ENCODE measurements at places on chromosomes 1 and 21.

GRCh38 chr1:203702130-203702577, 62.8 kb upstream of the LAX1 start:
- DNase-seq = no peak

DNA sequence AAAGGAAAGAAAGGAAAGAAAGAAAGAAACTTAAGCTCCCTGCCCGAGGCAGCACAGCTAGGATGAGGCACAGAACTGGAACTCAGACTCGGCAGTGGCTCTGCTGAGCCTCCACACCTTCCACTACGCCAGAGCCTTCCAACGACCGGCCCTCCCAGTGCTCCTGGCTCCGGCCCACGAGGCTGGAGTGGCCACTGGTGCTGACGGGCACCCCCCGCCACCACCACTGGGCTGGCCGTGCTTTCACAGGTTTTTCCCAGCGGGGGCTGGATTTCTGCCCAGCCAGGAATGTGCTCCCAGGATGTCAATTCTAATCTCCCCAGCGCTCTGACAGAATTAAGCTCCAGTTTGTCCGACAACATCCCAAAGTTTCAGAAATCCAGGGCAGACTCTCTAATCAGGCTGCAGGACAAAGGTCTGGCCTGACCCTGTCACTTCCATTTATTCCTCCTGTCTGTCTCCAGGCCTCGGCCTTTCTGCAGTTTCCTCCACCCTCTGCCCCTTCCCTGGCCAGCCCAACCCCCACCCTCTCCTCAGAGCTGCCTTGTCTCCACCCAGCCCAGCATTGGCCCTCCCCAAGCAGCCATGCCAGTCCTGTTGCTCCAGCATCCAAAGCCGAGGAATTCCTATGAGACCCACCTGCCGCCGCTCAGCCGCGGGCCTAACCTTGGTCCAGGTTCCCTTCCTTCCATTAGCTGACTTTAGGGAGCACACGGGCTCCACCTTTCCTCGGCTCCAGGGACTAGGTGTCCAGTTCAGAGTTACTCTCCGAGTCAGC, 81.9 kb downstream of the CASZ1 start:
- no peak for DNase-seq

GRCh38 chr1:111981871-111982270, 7.6 kb downstream of the KCND3 start:
- DNase-seq = no peak

GRCh38 chr1:206935491-206936067, 10.7 kb downstream of the PIGR start:
- no peak for DNase-seq

DNA sequence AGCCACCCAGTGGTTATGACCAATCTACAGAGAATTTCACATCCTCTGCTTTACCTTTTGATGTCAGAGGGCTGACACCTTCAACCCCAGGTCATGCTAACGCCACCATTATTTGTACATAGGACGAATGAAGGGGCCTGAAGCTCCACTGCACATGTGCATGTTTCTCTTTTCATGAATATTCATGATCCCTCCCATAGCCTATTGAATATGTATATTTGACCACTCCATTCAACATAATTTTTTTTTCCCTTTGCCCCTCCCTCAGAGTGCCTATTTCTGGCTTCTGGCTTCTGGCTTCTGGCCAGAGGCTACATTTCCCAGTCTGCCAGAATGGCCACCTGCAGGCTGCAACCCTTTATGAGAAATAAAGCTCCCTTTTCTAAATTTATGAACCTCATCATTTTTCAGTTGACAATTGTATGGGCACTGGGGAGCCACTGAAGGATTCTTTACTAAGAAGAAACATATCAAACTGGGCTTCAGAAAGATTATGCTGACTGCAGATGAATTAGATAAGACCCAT, 406.7 kb downstream of the SIPA1L2 start:
- DNase-seq = no peak

- no peak for DNase-seq
Measured at GRCh38 chr1:160713161-160713560, 1.5 kb upstream of the CD48 start.

- no peak for DNase-seq
Measured at GRCh38 chr21:30943243-30943642, 61.9 kb upstream of the KRTAP11-1 start.

DNA sequence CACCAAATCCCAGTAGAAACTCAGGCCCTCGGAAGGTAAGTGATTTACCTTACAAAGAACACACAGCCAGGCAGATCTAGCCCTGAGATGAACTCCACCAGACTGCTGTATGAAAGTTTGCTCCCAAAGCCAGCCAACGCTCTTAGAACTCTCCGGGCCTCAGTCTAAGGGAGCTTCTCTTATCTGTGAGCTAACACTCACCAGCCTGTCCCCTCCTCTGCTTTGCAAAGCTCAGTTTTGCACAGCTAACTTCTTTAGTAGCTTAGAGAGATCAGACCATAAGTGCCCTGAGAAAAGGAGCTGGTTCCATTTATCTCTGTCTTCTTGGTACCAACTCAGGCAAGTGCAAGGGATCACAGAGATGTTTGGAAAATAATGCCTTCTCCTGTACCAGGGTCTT, 195.8 kb upstream of the JUN start:
- no peak for DNase-seq

- no peak for DNase-seq
Measured at GRCh38 chr1:20376880-20377494, 86.3 kb downstream of the VWA5B1 start.

DNA sequence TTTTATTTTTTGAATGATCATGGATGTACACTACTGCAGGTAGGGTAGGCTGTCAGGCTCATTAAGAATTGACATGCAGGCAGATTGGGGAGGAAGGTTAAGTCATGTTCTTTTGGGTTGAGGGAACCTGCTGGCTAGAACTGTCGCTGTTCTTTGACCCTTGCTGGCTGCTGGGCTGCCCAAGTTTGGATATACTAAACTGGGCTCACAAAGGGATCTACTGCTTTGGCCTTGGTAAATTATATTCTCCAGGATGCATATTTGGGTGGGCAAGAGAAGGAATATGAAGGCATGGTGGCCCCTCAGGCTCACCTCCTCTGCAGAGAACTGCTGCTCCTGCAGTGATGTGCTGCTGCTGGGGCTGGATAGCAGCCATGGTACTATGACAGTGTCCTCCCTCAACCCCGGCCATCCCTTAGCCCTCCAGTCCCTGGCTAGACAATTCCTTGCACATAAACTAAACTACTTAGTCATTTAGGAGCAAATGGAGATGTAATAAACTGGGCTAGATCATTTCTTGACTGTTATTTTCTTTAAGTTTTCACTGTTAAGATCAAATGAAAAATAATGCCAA, 6.1 kb downstream of the ATP1A1 start:
- DNase-seq = no peak

- no peak for DNase-seq
Measured at GRCh38 chr1:1781526-1781903, 3.2 kb upstream of the NADK start.

- no peak for DNase-seq
Measured at GRCh38 chr21:35819134-35819533, 241.2 kb downstream of the SETD4 start.

- peak; percentile 75 for DNase-seq
Measured at GRCh38 chr21:18249672-18250071, 5.0 kb downstream of the CHODL start.

DNA sequence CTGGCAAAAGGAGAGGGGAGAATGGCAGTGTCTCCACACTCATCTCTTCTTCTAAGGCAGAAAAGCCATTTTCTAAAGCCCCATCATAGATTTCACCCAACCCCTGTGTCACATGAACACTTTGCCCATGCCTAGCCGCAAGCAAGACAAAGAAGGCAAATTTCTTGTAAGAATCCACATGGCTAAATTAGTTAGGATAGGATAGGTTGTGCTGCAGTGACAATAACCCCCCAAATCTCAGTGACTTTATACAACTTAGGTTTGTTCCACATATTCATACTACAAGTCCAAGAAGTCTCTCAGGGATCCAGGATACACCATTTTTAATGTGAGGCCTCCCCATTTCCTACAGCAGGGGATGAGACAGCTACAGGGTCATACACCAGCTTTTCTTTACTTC, 40.8 kb downstream of the MIS18A start:
- DNase-seq = no peak

DNA sequence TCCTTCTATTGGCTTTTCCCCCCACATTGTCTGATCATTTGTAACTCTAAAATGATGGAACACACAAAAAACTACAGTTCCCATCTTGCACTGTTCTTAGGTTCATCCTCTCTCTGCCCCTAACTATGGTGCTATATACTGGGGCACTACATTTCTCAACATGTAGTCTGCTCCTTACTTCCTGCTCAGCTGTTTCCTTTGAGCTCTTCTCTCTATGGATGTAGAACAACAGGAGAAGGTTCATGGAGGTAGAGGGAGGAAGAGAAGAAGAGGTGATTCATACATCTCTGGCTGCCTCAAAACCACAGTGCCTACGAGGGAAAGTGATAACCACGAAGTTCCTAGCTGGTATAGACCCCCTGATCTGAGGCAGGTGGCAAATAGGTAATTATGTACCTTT, 7.0 kb upstream of the C1orf146 start:
- no peak for DNase-seq

- no peak for DNase-seq
Measured at GRCh38 chr1:40732756-40733301, 41.3 kb downstream of the NFYC start.

DNA sequence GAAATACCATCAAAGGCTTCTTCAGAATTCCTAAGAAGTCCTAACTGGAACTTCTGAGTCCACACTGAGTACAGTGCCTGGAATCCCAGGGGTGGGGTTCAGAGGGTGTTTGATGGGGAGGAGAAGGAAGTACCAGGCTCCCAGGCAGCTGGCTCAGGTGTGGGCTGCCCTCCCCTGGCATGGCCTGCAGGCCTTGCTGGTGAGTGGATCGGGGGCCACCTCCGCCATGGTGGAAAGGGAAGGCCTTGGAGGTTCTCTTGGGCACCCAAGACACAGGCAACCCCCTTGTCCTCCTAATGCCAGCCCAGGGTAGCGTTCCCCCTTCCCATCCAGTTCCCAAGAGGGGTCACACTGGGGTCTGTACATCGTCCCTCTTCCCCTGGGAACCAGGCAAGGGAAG, 26.8 kb upstream of the TNFRSF1B start:
- no peak for DNase-seq

- no peak for DNase-seq
Measured at GRCh38 chr1:55164906-55165305, 50.3 kb downstream of the USP24 start.

- no peak for DNase-seq
Measured at GRCh38 chr1:20683614-20684013, 22.4 kb upstream of the DDOST start.

- no peak for DNase-seq
Measured at GRCh38 chr21:36194024-36194423, 37.4 kb downstream of the DOP1B start.

- peak; percentile 73 for DNase-seq
Measured at GRCh38 chr1:154837672-154838171, 32.4 kb downstream of the KCNN3 start.

- DNase-seq = no peak
Measured at GRCh38 chr1:113669988-113670387, 89.3 kb downstream of the PHTF1 start.

DNA sequence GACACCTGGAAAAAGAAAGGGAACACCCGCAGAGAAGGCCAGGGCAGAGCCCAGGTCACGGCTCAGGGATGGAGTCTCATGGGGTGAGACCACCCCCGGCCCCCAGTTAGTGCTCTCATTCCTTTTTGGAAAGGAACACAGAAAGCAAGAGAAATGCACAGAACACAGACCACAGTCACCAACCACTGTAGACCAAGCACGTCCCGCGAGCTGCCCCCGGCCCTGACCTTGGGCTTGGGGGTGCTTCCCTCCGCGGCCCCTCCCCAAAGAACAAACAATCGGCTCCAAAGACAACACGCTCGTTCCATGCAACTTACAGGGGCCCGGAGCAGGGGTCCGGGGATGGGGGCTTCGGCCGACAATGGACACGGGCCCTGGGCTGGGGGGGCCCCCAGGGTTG, 12.8 kb downstream of the CELF3 start:
- DNase-seq = no peak

DNA sequence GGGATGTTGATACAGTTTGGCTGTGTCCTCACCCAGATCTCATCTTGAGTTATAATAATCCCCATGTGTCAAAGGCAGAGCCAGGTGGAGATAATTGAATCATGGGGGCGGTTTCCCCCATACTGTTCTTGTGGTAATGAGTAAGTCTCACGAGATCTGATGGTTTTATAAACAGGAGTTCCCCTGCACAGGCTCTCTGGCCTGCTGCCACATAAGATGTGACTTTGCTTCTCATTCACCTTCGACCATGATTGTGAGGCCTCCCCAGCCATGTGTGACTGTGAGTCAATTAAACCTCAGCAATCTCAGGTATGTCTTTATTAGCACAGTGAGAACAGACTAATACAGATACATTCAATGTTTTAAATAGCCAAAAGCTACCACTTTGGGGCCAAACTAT, 41.1 kb downstream of the SLC35F3 start:
- no peak for DNase-seq

GRCh38 chr1:235100194-235100772, 28.4 kb downstream of the TOMM20 start:
- no peak for DNase-seq

GRCh38 chr1:210446479-210446878, 117.8 kb downstream of the HHAT start:
- no peak for DNase-seq

GRCh38 chr1:23799255-23799569, 1.3 kb downstream of the GALE start:
- DNase-seq = no peak

DNA sequence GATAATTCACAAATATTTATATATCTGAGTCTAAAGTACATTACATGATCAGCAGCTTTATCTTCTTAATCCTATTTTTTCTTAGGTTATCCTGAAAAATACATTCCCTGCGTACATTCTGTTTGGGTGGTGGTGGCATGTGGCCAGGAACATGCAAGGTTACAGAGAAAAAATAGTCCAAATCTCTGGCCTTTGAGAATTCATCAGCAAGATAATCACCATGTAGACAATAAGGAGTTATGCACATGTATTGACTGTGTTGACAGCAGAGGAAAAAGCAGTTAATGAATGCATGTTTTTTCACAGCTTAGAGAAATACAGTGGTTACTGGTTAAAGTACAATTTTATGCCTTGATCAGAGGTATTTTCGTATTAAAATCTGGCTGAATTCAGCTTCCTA, 49.0 kb downstream of the ABCA4 start:
- no peak for DNase-seq

DNA sequence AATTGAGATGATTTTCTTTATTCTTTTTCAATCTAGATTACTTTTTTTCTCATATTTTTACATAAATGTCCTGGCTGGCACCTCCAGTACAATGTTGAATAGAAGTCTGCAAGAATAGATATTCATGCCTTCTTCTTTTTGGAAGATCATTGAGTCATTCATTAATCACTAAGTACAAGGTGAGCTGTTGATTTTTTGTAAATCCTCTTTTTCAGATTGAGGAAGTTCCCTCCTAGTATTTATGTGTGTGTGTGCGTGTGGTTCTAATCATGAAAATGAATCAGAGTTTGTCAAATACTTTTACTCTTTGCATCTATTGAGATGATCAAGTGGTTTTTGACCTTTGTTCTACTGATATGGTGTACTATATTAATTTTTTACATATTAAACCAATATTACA, 859.3 kb downstream of the KCNT2 start:
- DNase-seq = no peak

DNA sequence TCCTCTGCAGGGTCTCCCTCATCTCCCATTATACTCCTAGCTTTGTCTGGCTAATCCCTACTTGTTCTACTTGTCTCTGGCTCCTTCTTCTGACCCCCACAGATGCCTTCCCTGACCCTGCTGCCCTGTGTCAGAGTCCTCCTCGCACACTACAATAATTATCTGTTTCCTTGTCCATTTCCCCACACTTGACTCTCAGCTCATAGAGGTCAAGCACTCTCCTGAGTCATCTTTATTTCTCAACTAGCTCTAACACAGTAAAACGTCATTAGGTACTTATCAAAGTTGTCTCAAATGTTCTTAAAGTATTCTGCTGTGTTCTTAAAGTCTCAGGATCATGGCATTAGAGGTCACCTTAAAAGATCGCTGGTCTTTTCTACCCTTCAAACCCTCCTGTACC, 47.1 kb downstream of the C8A start:
- no peak for DNase-seq
